ENCODE measurements at places on chromosomes 2 and 18.

DNA sequence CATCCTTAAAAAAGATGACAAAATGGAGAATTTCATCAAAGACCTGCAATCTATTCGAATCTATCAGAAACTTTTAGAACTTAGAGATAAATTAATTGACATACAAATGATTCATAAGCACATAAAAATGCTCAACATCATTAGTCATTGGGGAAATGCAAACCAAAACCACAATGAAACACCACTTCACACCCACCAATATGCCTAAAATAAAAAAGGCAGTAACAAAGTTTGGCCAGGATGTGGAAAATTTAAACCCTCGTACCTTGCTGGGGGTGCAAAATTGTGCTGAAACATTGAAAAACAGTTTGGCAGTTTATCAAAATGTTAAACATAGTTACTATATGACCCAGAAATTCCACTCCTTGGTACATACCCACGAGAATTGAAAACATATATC, 11.5 kb upstream of the EIF2AK3 start:
- peak; percentile 62 for DNase-seq

GRCh38 chr2:239399433-239399920, 1.3 kb downstream of the HDAC4 start:
- DNase-seq = peak; percentile 55

- DNase-seq = no peak
Observed at GRCh38 chr18:63067939-63068338, 251.6 kb downstream of the BCL2 start.

DNA sequence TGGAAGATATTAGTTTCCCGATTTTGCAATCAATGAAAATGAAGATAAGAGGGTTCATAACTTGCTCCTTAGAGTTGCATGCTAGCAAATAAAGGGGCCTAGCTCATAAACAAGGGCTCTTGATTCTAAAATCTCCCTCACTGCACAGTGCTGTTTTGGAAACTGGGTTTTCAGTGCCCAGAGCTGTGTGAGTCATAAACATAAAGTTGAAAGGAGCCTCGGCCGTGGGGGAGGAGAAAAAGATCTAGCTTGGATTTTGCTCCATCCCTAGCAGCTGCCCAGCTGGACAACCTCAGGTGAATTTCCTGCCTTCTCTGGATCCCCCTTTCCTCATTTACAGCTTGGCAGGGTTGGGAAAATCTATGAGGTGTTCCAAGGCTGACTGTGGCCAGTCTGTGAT, 42.5 kb downstream of the LYPD1 start:
- no peak for DNase-seq

GRCh38 chr2:85811180-85812093, 57.6 kb downstream of the ATOH8 start:
- no peak for DNase-seq

DNA sequence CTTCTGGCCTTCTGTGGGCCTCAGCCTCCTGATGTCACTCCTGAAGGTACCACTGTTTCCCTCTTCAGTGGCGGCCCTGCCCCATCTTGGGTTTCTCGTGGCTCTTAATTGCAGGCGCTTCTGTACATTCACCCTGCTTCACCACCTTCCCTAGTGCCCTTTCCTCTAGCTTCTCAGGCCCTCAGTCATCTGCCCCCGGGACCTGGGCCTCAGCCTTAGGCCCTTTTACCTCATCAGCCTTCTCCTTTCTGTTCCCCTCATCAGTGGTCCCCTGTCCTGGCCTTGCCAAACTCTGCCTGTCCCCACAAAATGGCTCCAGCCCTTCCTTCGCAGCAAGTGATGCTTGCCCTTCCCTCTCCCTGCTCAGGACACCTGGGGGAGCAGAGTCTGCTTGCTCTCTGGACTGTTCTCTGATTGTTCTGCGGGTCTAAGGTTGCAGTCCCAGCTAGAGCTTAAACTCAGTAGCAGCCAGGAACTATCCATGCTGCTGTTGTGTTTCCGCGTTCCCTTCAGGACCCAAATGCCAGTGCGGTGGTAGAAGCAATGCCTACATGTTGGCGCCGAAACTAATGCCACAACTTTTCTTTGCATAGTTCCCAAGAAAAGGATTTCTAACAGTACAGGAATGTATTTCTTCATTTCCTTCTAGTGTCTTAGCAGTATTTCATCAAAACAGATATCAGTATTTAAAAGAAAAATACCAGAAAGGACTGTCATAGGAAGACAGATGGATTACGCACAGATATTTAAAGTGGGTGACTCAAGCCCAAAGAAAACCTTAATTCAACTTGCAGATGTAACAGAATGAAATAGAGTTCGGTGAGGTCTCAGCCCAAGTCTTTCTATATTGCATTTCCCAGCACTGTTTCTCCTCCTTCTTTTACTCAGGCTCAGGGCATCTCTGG, 7.5 kb downstream of the ASB1 start:
- no peak for DNase-seq
